Camera-type eye (tissue), 1 donor: ENCODE measurements at places on chromosomes 13 and 19. TPM values are rescaled to one million over a fixed set of nuclear protein-coding genes. Genes with fewer than 3 reads are reported as not detected.

The CCDC61 gene
- 10.3 TPM for total RNA-seq

The PALM gene
- total RNA-seq, result 145 TPM

The CACNG7 gene
- 8.6 TPM for total RNA-seq

The TTYH1 gene
- 99.3 TPM for total RNA-seq

The KIR3DL1 gene
- total RNA-seq, result 0.22 TPM

The COMP gene
- total RNA-seq, result 0.60 TPM

The WDR62 gene
- total RNA-seq, result 6.4 TPM

The FPR2 gene
- 0.27 TPM for total RNA-seq

The ICAM4 gene
- 0.38 TPM for total RNA-seq

The ZNF563 gene
- total RNA-seq, result 10.9 TPM

The SLC8A2 gene
- 16.1 TPM for total RNA-seq

The ICAM5 gene
- 3.4 TPM for total RNA-seq

The ZNF490 gene
- total RNA-seq, result 15.2 TPM
